ENCODE measurements at places on chromosomes 12 and 14.

DNA sequence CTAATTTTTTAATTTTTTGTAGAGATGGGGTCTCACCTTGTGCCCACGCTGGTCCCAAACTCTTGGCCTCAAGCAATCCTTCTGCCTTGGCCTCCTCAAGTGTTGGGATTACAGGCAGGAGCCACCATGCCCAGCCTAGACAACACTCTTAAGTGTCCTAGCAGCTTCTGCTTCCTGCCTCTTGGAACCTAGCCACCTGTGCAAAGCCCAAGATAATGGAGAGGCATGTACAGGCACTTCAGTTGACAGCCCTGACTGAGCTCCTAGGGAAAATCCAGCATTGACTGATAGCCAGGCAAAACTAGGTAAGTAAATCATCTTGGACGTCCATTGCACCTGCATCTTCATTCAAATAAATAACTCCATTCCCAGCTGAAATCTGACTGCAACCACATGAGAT is 15.5 kb downstream of the COX14 start:
- no peak for DNase-seq

- DNase-seq = no peak
Measured at GRCh38 chr12:28767836-28768348, 381.2 kb upstream of the FAR2 start.

GRCh38 chr12:1836854-1837421 is 16.6 kb downstream of the LRTM2 start:
- DNase-seq = no peak

GRCh38 chr12:63846238-63846967 is 1.9 kb downstream of the SRGAP1 start:
- DNase-seq = no peak

DNA sequence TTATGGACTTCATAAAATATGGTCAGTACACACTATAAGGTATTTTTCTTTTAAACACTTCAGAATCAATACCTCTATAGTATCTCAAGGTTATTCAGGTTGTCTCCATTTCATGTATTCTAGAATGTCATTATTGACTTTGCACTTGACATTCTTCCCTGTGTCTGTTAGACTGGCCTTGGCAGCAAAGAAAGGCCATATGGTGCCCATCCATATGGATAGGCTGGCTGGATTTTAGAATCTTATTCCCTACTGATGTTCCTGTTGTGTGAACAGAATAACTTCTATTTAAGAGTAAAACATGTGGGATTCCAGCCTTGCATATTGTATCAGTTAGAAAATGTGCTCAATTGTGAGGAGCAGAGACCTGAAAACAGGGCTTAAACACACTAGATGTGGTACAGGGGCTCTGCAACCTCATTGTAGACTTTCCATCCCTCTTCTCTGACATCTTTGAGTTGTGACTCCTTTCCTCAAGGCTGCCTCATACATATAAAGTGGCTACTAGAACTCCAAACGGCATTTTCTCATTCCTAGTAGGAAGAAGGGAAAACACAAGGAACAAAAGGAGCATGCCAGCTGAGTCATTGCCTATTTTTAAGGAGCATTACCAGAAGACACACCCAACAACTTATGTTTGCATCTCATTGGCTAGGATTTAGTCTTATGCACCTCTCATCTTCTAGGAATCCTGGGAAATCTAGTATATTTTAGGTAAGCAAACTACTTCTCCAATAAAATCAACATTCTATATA is 221.2 kb upstream of the TMPO start:
- DNase-seq = no peak

DNA sequence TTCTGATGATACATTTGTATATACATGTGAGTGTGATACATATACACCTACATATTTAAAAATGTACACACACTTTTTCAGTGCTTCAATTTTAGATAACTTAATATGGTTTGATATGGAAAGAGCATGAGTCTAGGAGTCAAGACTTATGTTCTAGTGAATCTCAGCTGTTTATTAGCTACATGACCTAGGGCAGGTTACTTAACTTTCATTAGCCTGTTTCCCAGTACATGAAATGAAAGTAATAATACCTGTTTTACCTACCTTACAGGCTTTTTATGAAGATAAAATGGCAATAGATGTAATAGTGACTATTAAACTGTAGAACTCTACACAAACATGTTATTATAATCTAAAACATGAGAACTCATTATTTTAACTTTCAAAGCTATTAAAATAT is 39.5 kb downstream of the KIF21A start:
- DNase-seq = no peak

DNA sequence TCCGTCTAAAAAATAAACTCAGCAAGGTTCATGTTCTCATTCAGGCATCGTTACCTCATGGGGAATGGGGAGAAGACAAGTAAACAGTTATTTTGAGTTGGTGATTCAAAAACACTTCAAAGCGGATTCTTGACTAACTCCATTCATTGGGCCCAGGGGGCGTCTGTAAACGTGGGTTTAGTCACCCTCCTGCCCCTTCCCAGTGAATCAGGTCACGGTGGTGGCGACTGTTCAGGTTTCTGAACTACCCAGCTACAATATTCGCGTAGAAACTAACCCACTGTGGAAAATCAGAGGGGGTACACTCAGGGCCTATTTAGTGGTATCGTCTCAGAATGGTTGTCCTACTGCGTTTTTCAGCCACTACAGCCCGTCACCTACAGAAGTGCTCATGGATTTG is 15.2 kb downstream of the OR6S1 start:
- DNase-seq = no peak

- no peak for DNase-seq
Measured at GRCh38 chr12:3154006-3154405, 76.8 kb downstream of the TSPAN9 start.

DNA sequence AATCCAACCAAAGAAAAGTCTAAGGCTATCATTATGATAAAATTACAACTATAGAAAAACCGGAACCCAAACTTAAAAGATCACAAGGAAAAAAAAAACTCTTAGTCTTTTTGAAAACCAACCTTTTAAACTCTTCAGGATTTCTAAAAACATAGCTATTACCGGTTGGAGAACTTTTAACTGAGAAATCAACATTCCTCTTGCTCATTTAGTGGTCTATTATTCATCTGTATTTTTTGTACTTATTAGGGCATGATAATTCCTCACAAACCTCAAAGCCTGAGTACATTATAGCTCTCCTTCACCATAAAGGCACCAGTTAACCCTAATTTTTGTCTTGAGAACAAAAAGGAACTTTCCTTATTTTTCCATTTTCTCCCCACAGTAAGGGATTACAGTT is 10.4 kb downstream of the LUM start:
- DNase-seq = no peak

- DNase-seq = no peak
Measured at GRCh38 chr14:102043251-102044025, 43.4 kb downstream of the HSP90AA1 start.

- no peak for DNase-seq
Measured at GRCh38 chr12:16021026-16021425, 109.9 kb downstream of the DERA start.

DNA sequence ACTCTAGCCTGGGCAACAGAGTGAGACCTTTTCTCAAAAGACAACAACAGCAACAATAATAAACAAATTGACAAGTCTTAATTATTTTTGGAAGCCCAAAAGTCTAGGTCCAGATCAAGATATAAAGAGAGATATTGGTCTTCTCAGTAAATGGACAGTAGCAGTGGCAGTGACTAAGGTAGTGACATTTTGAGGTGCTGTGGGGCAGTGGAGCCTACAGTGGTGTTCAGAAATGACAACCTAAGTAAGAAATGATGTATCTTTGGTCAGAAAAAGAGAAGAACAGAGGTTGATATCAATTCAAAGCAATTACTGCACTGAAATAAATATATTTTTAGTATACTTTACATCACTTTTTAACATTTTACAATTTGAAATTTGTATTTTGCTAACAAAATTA is 20.7 kb downstream of the METTL25 start:
- DNase-seq = no peak

GRCh38 chr14:32702562-32702961 is 236.1 kb upstream of the NPAS3 start:
- no peak for DNase-seq

DNA sequence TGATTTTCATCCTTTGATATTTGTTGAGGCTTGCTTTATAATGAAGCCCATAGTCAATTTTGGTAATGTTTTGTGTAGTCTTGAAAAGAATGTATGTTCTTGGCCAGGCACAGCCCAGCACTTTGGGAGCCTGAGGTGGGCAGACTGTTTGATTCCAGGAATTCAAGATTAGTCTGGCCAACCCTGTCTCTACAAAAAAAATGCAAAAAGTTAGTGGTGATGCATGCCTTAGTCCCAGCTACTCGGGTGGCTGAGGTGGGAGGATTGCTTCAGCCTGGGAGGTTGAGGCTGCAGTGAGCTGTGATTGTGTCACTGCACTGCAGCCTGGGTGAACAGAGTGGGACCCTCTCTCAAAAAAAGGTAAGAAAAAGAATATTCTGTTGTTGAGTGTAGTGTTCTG is 10.8 kb downstream of the ETNK1 start:
- DNase-seq = no peak

GRCh38 chr12:40198601-40199000 is 26.2 kb upstream of the LRRK2 start:
- DNase-seq = no peak

DNA sequence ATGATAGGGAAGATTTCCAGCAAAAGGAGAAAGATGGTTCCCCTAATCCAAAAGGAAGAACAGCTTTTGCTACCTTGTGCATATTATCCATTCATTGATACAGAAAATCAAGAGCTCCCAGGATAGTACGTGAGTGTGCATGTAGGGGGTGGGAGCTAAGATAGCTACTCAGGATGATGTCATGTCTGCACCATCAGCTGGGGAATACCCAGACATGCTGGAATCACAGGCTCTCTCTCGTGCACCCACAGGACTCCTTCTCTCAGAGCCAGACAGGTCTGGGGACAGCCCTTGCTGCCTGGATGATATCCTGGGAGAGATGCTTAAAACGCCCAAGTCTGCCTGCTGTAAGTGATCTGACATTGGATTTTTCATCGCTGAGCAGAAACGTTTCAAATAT is 38.9 kb downstream of the FOXN3 start:
- DNase-seq = no peak

GRCh38 chr14:31927348-31927832 is 149.7 kb upstream of the ARHGAP5 start:
- no peak for DNase-seq

GRCh38 chr12:59494617-59495016 is 101.2 kb upstream of the SLC16A7 start:
- no peak for DNase-seq

- no peak for DNase-seq
Measured at GRCh38 chr14:91367173-91368171, 50.1 kb downstream of the CCDC88C start.

All from stimulated activated CD8-positive, alpha-beta memory T cell treated with anti-CD3 and anti-CD28 coated beads, Interleukin-7, amount 100 ng/mL, for 1 hour (primary cell).